ENCODE measurements at places on chromosomes 6 and 20.
A peak's percentile ranks its signal among the peaks of the same experiment; 100 is the strongest.

- H3K4me1 ChIP-seq: no peaks in the 10 kb centered on the region
- H3K4me3 ChIP-seq: no peak overlapping the region
- no peaks in the 10 kb centered on the region for H3K27me3 ChIP-seq
- no peaks in the 10 kb centered on the region for H3K36me3 ChIP-seq
- no peak for DNase-seq
These were observed 141.5 kb downstream of the GMDS start for GRCh38 chr6:2103765-2104523.

DNA sequence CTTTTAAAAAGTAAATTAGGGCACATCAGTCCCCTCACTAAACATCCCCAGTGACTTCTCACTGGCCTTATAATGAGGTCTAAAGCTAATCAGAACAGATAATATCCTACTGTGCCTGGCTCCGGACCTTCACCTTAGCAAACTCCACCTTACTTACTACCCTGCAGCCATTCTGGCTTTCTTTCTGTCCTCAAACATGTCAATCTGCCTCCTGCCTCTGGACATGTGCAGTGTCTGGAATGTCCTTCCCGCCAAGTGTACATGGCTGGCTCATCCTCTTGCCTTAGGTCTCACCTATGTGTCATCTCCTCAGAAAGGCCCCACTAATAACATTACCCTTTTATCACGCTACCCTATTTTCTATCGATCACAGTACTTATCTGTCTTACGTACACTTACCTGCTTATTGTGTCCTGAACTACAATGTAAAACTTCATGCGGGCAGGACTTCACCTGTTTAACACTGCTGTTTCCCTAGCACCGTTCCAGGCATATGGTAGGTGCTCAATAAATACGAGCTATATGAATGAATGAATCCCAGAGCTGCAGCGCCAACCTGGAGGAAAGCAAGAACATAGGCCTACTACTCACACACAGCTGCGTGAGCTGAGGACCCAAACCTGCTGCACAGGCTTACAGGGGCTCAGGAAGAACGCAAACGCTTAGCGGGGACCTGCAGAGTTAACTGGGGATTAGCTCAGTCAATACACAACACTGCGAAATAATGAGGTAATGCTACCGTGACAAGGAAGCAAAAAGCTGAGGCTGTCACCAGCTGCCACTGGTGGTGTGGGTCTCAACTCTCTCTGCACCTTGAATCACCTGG is 991 bp downstream of the UQCC2 start:
- peak overlapping the region; percentile 80 for H3K27ac ChIP-seq
- peaks cover 7% of the 10 kb centered on the region for H3K4me1 ChIP-seq
- no peaks in the 10 kb centered on the region for H3K36me3 ChIP-seq
- H3K27me3 ChIP-seq: no peaks in the 10 kb centered on the region
- H3K4me3 ChIP-seq: peak overlapping the region; percentile 68

DNA sequence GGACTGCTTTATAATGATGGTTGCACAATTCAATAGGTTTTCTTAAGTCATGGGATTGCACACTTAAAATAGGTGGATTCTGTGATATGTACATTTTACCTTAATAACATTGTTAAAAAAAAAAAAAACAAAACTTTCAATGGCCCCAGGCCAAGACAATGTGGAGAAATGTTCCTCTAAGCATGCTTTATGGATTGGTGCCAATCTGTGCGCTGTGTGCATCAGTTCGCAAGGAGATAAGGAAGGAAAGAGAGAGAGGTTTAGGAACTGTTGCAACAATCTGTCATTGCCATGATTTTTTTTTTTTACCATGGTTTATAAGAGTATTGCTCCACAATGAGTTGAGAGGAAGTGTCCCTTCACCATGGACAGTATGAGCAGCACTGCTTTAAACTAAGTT is 399.6 kb downstream of the PTPRT start:
- no peak for DNase-seq
- no peak overlapping the region for H3K4me3 ChIP-seq
- H3K4me1 ChIP-seq: no peaks in the 10 kb centered on the region
- H3K27ac ChIP-seq: no peak overlapping the region
- no peaks in the 10 kb centered on the region for H3K27me3 ChIP-seq

- DNase-seq: no peak
- no peaks in the 10 kb centered on the region for H3K36me3 ChIP-seq
- H3K4me3 ChIP-seq: no peak overlapping the region
- H3K4me1 ChIP-seq: no peaks in the 10 kb centered on the region
These were observed 46.6 kb downstream of the SLC2A12 start for GRCh38 chr6:134005800-134006199.

- no peak for DNase-seq
- no peak overlapping the region for H3K4me3 ChIP-seq
- H3K27ac ChIP-seq: no peak overlapping the region
These were observed 3.2 kb downstream of the SNRNP48 start for GRCh38 chr6:7593229-7593628.

- no peak for DNase-seq
- no peaks in the 10 kb centered on the region for H3K36me3 ChIP-seq
- no peak overlapping the region for H3K27ac ChIP-seq
- H3K4me3 ChIP-seq: no peak overlapping the region
- no peaks in the 10 kb centered on the region for H3K27me3 ChIP-seq
- no peaks in the 10 kb centered on the region for H3K4me1 ChIP-seq
These were observed 27.1 kb upstream of the ZNF318 start for GRCh38 chr6:43396408-43397149.

GRCh38 chr20:23242556-23243180 is 107.9 kb upstream of the NXT1 start:
- DNase-seq: no peak
- H3K4me3 ChIP-seq: no peak overlapping the region
- H3K27me3 ChIP-seq: no peaks in the 10 kb centered on the region
- no peaks in the 10 kb centered on the region for H3K4me1 ChIP-seq

DNA sequence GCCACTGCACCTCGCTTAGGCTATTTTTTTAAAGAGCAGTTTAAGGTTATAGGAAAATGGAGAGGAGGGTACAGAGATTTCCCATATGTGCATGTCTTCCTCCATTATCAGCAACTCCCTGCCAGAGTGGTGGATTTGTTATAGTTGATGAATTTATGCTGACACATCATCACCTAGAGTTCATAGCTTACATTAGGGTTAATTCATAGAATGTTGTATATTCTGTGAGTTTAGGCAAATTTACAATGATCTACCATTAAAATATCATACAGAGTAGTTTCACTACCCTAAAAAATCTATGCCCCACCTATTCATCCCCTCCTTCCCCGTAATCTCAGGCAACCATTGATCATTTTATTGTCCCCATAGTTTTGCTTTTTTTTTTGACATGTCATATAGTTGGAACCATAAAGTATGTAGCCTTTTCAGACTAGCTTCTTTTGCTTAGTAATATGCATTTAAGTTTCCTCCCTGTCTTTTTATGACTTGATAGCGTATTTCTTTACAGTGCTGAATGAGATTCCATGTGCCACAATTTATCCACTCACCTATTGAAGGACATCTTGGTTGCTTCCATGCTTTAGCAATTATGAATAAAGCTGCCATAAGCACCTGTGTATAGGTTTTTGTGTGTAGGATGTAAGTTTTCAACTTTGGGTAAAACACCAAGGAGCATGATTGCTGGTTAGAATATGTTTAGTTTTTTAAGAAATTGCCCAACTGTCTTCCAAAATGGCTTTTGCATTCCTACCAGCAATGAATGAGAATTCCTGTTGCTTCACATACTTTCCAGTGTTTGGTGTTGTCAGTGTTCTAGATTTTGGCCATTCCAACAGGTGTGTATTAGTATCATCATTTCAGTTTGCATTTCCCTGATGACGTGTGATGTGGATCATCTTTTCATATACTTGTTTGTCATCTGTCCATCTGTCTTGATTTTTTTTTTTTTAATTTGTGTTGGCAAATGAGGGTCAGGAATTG is 60.2 kb downstream of the NCOA3 start:
- no peak for DNase-seq
- H3K27ac ChIP-seq: no peak overlapping the region
- no peaks in the 10 kb centered on the region for H3K4me1 ChIP-seq
- H3K36me3 ChIP-seq: no peaks in the 10 kb centered on the region
- H3K27me3 ChIP-seq: no peaks in the 10 kb centered on the region

DNA sequence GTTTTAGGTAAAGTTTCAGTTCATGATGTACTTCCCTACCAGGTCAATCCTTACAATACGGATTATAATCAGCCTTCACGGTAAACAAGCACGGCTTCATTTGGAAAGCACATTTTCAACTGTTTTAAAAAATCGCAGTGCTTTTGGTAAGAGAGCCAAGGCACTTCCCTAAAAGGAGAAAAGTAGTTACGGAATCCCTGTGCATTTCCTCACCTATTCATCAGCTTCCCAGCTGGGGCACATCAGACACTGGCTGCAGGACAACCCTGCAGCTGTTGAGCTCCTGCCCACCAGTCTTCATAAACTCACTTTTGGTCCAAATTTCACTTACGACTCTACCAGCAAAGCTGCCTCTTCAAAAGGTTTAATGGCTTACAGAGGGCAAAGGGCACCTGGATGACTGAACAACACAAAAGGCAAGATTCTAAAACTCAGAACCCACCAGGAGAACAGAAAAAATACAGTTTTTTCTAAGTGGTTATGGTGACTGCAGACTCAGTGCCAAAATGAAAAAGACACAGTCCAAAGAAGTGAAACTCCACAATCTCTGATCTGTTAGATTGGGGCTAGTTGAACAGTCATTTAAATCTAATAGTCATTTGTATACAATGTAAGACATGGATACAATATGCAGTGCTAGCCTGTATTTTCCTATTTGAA is 7.5 kb downstream of the SNX5 start:
- no peaks in the 10 kb centered on the region for H3K27me3 ChIP-seq
- H3K36me3 ChIP-seq: no peaks in the 10 kb centered on the region
- peak; percentile 45 for DNase-seq

DNA sequence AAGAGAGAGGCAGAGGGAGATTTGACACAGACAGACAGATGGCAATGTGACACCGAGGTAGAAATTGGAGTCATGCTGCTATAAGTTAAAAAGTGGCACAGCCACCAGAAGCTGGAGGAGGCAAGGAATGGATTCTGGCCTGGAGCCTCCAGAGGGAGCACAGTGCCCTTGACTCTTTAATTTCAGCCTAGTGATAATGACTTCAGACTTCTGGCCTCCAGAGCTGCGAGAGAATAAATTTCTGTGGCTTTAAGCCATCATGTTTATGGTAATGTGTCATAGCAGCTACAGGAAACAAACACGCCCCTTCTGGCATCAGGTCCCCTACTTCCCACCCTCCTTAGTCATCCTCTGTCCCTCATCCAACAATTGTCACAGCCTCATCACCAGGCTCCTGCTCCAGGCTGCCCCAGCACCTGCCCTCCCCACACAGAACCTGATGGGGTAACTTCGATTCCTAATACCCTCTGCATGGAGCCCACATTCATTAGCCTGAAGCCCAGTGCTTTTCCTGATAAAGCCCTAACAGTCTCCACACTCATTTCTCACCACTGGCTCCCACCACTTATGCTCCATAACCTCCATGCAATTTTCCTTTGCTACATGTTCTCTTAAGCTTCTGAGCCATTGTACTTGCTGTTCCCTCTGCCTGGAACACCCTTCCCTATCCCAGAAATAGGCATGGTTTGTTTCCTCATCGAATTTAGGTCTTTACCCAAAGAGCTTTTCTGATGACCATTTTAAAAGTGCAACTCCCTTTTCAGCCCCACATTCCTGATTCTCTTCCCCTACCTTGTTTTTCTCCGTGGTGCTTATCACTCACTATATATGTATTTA is 69.7 kb upstream of the TOX2 start:
- no peaks in the 10 kb centered on the region for H3K36me3 ChIP-seq
- H3K27me3 ChIP-seq: no peaks in the 10 kb centered on the region
- H3K4me3 ChIP-seq: no peak overlapping the region
- no peak for DNase-seq
- no peaks in the 10 kb centered on the region for H3K4me1 ChIP-seq

GRCh38 chr6:111579816-111580215 is 25.9 kb downstream of the TRAF3IP2 start:
- no peaks in the 10 kb centered on the region for H3K27me3 ChIP-seq
- no peaks in the 10 kb centered on the region for H3K36me3 ChIP-seq
- no peak overlapping the region for H3K27ac ChIP-seq

GRCh38 chr6:160393891-160394653 is 45.9 kb downstream of the SLC22A3 start:
- H3K36me3 ChIP-seq: no peaks in the 10 kb centered on the region
- no peak overlapping the region for H3K4me3 ChIP-seq
- no peaks in the 10 kb centered on the region for H3K27me3 ChIP-seq
- no peak overlapping the region for H3K27ac ChIP-seq
- H3K4me1 ChIP-seq: no peaks in the 10 kb centered on the region

- H3K36me3 ChIP-seq: no peaks in the 10 kb centered on the region
- H3K4me3 ChIP-seq: no peak overlapping the region
- no peaks in the 10 kb centered on the region for H3K4me1 ChIP-seq
- H3K27me3 ChIP-seq: no peaks in the 10 kb centered on the region
- DNase-seq: peak; percentile 88
These were observed 41.7 kb upstream of the TTPAL start for GRCh38 chr20:44433751-44434538.

DNA sequence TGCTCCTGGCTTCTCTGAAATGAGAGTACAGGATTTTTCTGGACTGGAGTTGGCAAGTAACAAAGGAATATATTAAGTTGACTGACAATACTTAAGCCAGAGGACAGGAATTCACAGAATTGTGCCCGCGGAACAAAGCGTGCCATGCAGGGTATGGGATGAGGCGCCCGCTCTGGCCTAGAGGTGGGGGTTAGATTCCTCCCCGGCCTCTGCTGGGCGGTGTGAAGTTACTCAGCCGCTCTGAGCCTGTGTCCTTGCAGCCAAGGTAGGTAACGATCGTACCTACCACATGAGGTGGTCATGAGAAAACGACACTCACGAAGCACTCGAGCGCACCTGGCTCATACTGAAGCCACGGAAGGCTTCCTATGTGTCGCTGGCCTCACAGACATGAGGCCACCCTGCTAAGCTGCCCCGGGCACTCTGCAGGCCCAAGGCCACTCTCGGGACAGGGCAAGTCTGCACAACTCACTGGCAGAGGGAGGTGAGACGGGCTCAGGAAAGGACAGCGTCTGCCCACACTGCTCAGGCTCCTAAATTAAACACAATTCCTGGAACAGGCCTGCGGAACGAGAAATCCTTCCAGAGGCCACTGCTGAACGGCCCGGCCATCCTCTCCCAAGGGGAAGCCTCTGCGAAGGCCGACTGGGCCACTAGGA is 70.8 kb downstream of the PSMG4 start:
- no peaks in the 10 kb centered on the region for H3K4me1 ChIP-seq
- no peaks in the 10 kb centered on the region for H3K36me3 ChIP-seq
- no peak overlapping the region for H3K27ac ChIP-seq
- no peaks in the 10 kb centered on the region for H3K27me3 ChIP-seq

- no peak overlapping the region for H3K27ac ChIP-seq
- no peak for DNase-seq
- H3K4me1 ChIP-seq: peaks cover 6% of the 10 kb centered on the region
These were observed 2.8 kb upstream of the RNF24 start for GRCh38 chr20:4018023-4018748.

DNA sequence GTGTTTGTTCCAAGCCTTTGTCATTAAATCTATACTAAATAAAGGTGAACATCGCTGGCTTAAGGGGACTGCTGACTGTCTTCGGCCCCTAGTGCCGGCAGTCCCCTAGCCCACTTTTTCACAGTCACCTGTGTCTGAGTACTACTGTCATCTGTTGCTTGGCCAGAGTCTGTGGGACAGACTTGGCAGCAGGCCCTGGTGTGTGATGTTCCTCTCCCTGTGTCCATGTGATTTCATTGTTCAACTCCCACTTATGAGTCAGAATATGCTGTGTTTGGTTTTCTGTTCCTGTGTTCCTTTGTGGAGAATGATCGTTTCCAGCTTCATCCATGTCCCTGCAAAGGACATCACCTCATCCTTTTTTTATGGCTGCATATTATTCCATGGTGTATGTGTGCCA is 133.4 kb downstream of the HAO1 start:
- H3K36me3 ChIP-seq: no peaks in the 10 kb centered on the region
- no peaks in the 10 kb centered on the region for H3K27me3 ChIP-seq
- H3K27ac ChIP-seq: no peak overlapping the region

Data from colonic mucosa (tissue), 4 donors.